NCI-H748 treated with DMSO at 0.1 percent for 48 hours (cell line): ENCODE measurements at places on chromosomes 12 and 14.
A peak's percentile ranks its signal among the peaks of the same experiment; 100 is the strongest.

DNA sequence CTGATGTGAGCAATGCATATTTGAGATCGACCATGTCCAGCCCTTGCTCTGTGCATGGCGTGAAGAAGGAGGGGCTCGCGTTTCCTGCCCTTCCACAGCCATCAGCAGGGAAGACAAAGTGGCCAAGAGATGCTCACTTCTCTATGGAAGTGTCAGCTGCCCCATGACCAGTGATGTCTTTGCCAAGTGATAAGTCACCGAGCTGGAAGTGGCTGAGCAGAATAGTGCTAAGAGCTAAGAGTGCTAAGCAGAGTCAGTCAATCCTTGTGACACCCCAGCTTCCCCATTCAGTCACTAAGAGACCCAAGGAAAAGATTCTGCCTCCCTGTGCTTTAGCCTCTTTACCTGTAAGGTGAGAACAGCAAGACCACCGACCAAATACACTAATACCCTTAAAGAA lies 50.5 kb upstream of the CEP83 start:
- DNase-seq, result no peak

DNA sequence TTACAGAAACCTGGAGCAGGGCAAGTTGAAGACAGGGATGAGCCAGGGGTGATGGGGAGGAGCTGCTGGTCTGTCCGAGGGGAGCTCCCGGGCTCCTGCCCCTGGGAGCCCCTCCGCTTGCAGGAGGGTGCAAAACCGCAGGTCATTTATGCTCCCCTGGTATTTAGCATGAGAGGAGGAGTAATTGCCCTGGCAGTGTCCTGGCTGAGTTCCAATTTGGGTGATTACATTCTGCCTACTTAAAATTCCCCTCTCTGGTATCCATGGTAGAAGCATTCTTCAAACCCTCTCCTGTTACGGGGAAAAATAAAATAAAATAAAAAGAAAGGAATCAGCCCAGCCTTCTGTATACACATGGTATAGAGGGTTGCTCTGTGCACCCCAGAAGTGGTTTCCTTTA lies 61.7 kb upstream of the VRK1 start:
- DNase-seq, result peak; percentile 89

DNA sequence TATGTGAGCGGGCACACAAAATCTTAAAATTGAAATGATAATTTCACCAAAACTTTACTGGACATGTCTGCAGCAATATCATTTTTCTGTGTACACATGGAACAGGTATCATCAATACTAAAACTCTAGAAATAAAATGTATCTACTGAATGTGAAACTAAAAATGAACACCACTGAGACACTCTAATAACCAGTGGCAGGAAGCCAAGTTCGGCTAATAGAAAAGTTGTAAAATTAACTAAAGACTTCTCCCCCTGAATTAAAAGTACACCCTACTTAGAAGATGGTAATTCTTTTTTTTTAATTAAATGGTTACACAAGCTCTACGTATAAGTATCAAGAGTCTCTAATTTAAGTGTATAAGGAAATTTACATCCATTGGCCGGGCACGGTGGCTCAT lies 227.2 kb downstream of the MED13L start:
- no peak for DNase-seq

DNA sequence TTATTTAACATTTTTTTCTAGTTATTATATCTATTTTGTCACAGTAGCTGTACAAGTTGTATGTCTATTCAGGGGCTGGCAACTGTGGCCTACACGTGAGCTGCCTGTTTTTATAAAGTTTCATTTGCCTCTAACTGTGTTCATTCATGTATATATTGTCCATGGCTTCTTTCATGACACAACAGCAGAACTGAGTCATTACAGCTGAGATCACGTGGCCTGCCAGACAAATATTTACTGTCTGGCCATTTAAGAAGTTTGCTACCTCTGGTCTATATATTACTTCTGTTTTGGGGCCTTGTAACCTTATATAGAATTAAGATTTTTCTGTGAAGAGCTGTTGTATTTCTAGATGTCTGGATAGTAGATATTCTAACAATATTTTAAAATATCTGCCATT lies 37.9 kb downstream of the KIAA0586 start:
- DNase-seq, result no peak

- no peak for DNase-seq
These were observed 28.2 kb downstream of the RPGRIP1 start for GRCh38 chr14:21308132-21308478.

GRCh38 chr12:2624543-2625288 lies 170.1 kb upstream of the FKBP4 start:
- DNase-seq, result no peak

DNA sequence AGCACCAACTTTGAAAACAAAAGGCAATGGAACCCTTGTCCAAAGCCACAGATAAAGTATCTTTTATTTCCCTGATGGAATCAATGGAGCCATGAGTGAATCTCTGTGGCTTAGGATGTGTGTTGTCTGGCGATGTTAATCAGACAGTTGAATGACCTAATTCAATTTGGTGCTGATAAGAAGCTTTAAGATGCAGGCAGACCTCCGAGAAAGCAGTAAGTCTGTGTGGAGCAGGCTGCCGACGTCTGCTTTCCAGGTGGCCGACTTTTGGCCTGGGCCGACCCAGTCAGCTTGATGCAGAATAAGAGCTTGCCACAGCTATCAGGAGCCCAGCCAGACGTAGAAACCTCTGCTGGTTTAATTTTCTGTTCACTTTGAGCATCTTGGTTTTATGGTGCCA lies 21.1 kb upstream of the TMEM132C start:
- DNase-seq, result no peak

DNA sequence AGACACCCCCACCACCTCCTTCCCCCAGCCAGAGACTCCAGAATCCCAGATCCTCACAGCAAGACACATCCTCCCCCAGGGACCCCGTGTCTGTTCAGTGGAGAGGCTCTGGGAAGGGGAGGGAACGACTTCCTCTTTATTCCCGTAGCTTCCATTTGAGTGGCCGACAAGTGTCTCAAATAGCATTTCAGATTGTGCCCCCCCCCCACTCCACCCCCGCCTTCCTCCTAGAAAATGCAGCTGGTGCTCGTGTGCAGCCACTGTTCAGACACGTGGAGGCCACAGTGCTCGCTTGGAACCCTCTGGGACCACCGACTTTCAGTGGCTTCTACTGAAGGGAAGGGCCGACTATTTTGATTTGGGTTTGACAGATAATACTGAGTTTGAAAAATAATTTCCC lies 14.3 kb downstream of the PPP2R5C start:
- no peak for DNase-seq

- DNase-seq, result peak; percentile 20
These were observed 1.3 kb downstream of the BBS10 start for GRCh38 chr12:76346798-76347420.

DNA sequence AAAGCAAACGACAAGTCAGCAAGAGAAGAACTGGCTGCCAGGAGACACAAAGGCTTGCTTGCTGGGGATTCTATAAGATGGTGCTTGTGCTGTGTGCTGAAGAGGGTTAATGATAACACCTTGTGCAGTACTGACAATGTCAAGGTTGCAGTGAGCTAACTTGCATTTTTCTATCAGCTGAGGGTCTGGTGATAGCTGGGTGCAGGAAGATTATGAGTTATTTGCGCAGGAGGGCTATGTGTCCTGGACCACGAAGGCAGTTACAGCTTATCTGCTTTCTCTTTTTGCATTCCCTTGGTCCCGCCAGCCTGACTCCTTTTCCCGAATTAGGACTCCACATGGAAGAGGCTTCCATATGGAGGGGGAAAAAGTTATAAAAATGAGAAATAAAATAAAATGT lies 42.4 kb downstream of the R3HDM2 start:
- DNase-seq, result no peak

DNA sequence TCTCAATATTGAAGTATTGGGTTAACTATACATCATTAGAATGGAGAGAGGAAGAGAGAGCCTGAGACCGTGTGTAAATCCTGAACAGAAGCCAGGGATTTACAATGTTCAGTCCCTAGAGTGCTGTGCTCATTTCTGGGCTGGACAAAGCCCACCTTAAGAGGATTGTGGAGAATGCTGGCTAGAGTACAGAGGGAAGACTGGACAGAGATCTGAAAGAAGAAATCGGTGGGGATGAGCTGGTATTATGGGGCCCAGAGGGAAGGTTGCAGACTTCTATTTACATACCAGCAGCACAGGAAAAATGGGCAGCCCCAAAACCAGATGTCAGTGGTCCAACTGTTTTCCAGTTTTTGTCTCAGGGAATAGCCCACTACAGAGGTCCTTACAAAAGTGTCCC lies 42.3 kb downstream of the RTN1 start:
- no peak for DNase-seq

- DNase-seq, result no peak
These were observed 39.9 kb upstream of the MDGA2 start for GRCh38 chr14:47715330-47715729.

GRCh38 chr12:96861656-96862055 lies 45.4 kb upstream of the NEDD1 start:
- no peak for DNase-seq

DNA sequence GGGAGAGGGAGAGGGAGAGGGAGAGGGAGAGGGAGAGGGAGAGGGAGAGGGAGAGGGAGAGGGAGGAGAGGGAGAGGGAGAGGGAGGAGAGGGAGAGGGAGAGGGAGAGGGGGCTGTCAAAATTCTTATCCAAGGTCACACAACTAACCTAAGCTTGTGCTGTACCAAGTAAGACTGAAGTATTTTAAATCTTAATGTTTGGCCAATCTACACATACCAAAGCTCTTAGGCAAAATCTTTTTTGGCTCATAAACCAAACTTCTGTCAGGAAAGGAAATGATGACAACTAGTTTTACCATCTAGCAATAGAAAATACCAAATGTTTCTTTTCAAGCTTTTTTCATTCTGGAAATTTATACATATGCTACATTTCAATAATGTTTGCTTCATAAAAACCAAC lies 33.8 kb downstream of the CCDC38 start:
- DNase-seq, result no peak
